Left hindlimb (tissue), 1 donor: ENCODE measurements at places on chromosomes 6 and 20.
A peak's percentile ranks its signal among the peaks of the same experiment; 100 is the strongest.

DNA sequence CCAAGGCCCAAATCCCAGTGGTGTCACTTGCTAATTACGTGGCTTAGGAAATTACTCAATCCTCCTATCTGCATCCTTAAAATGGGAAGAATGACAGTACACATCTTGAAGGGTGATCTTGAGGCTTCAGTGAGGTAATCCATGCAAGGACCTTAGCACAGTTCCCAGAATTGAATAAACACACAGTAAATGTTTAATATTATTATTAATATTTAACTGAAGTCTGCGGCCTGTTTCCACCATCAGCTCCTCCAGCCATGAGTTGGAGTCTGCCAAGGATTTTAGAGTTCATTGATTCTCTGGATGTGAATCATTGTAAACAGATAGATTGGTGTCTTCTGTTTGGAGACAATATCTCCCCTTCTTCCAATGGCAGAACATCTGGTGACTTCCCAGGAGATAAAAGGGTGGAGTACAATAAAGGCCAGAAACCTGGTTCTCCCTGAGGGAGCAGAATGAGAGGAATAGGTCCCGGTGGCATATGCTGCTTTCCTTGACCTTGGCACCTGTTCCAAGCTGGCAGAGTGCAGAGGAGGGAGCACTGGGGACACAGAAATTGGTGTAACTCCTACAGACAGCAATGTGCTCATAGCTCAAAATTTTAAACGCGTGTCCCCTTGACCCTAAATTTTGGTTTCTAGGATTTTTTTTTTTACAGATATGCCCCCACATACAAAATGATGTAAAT lies 25.4 kb downstream of the UNC5CL start:
- no peak for DNase-seq

DNA sequence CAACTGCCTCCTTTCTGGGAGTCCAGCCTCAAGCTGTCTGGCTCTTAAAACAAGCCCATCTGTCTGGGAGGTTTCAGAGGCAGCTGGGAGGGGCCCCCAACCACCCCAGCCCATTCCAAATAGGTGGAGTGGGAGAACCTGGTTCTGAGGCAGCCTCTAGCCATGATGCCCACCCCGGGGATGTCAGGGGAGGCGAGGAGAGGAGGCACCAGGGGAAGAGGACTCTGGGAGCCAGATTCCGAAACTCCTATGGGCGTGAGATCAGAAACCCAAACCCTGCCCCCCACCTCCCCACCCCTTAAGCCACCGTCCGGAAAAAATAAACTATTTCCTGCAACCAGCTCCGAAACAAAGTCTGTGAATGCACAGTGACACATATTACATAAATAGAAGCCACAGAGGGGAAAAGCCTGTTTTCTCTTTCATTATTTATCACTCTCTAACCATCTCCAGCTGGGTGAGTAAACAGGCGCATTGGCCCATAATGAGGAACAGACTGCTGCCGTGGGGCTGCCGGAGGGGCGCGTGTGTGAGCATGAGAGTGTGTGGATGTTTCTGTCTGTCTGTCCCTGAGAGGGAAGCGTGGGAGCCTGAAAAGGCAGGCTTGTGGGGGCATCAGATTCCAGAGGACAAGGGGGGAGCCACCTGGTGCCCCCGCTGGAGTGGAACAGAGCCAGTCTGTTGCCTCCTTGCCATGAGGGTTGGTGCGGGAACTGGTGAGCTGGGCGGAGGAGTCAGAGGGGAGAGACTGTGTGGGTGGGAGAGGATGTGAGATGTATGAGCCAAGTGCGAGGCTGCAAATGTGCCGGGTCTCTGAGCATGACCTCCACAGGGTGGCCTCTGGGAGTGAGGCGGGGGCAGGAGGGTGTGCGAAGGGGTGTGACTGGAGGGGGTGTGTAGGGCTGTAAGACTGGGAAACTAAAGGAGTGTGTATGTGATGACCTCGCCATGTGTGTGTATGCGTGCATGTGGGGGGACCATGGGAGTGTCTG lies 14.3 kb upstream of the FOXP4 start:
- DNase-seq: peak; percentile 59

DNA sequence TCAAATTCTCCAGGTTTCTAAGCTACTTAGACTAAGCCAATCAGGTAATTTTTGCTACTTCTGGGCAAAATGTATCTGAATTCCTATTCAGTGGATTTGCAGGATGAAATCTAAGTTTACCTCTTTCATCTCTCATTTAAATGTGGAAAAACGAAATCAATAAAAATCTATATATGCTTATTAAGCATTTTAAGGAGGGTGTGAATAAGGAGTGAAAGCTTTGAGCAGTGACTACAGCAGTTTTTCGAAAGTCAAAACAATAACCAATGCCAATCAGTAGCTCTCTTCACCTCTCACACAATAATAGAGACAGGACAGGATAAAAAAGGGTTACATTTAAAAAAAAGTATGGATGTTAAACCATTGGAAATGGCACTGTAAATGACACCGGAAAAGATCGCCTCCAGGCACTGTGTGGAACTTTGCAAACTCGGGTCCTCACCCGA lies 476 bp upstream of the BCKDHB start:
- no peak for DNase-seq

DNA sequence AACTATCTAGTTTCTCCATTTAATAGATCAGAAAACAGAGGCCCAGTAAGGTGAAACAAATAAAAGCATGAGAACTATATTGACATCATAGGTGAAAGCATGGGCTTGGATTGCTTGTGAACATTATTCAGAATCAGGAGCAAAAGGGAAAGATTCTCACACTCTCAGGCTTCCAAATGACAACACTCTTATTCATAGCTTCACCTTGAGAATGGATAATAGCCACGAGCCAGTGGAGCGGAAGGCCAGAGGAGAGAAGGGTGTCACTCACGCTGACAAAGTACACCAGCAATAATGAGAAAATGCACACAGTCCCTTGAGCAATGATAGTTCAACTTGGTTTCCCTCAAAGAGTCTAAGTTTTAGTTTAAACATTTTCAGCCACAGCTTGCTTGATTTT lies 339.0 kb downstream of the TPBG start:
- no peak for DNase-seq

DNA sequence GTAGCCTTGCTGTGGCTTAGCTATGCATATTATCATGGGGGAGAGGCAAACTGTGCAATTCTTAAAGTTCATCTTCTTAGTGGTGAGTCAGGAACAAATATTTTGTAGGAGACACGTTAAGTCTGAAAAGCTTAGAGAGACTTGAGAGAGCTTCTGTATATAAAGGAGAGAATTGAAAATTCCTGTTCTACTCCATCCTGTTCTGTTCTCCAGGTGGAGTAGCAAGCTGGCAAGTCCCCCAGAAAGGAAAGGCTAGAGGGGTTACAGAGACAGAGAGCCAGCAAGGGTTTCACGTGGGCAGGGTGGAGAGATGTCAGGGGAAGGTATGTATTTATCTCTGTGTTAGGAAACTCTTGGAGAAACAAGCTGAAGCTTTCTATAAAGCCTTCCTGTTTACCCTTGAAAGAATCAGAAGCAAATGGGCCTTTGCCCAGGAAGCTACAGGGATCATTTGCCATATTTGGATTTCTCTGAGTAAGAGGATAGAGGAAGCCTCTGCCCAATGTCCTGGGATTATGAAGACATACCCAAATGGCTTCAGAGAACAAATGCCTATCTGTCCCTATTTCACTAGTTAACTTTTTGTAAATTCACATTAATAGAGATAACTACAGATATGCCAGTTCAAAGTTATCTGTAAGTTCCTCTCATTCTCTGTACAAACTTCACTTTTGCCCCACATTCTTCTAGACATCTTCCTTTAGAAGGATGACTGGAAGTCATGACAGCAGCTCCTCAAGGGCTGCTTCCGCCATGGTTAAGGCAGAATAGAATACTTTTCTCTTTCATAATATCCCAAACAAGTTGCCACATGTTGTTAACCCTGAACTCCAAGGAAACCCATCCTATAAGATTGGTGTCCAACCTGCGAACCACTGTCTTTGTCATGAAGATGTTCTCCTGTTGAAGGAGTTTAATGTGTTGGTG lies 126.7 kb upstream of the NEDD9 start:
- DNase-seq: no peak

GRCh38 chr6:21633511-21634109 lies 40.1 kb downstream of the SOX4 start:
- DNase-seq: no peak

- DNase-seq: no peak
These were observed 5.6 kb downstream of the PLCG1 start for GRCh38 chr20:41142919-41143318.

DNA sequence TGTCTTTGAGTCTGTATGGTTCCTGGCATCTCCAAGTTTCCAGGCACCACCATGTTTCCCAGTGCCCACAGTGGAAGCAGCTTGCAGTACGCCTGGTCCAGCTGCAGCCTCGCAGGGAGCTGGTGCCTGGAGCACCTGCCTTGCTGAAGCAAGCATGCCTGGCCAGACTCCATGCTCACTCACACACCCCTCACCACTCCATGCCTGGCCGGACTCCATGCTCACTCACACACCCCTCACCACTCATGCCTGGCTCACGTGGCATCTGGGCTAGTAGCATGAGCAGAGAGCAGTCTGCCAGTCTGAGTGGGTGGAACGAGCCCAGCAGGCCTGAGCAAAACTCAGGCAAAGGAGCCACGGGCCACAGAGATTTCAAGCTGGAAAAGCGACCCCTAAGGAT lies 214.3 kb downstream of the TFAP2C start:
- no peak for DNase-seq

- DNase-seq: no peak
These were observed 255.7 kb downstream of the PRKN start for GRCh38 chr6:162471842-162472241.

DNA sequence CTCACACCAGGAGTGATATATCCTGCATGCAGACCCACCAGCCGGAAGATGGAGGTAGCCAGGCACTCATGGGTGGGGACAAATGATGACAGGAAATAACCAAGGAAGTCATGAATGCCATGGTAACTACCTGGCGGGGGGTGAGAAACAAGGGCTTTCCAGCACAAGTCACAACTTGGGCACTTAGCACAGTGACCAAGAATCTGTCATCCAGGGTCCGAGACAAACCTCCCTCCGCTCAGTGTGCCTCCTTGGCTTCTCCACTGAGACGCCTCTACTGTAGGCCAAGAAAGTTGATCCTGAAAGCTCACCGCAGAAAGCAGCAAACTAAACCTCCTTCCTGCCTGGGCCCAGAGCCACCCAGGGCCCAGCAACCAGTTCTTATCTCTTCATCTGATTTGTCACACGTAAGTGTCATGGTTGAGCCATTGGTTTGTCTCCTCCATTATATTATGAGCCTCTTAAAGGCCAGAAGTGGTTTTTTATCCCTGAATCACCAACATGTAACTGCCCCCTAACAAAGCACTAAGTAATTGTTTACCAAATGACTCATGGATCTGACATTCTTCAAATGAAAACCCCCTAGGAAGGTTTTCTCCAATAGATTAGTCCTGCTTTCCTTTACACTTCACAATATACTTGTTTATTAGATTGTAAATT lies 84.3 kb upstream of the TAB2 start:
- no peak for DNase-seq

DNA sequence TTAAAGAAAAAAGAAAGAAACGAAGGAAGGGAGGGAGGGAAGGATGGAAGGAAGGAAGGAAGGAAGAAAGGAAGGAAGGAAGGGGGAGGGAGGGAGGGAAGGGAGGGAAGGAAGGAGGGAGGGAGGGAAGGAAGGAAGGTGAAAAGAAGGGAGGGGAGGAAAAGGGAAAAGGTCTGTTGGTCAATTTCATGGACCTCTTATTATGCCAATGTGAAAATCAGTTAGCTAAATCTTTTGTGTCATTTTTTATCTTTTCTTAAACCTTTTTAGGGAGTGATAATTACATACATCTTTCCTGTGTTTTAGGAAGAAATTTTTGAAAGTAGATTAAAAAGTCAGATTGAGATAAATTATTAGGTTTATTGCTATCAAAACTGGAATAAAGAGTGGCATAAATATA lies 670.2 kb upstream of the CITED2 start:
- DNase-seq: no peak

- no peak for DNase-seq
These were observed 4.1 kb downstream of the TRPC4AP start for GRCh38 chr20:35088231-35089145.

- no peak for DNase-seq
These were observed 22.4 kb downstream of the ZNF318 start for GRCh38 chr6:43347021-43347420.

DNA sequence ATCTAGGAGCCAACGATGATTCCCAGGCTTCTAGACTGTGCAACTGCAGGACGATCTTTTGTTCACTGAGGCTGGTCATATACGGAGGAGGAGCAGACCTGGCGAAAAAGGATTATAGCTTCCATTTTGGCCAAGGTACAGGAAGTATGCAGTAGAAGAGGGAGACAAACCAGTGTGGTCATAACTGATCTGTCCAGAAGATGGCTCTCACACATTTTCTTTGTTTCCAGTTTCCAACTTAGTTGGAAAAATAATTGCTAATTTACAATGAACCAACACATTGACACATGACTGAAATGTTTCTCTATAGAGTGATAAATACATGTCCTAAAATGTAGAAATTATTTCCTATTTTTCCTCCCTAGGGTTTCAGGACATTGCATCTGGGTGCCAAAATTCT lies 364.1 kb upstream of the BTBD3 start:
- no peak for DNase-seq

DNA sequence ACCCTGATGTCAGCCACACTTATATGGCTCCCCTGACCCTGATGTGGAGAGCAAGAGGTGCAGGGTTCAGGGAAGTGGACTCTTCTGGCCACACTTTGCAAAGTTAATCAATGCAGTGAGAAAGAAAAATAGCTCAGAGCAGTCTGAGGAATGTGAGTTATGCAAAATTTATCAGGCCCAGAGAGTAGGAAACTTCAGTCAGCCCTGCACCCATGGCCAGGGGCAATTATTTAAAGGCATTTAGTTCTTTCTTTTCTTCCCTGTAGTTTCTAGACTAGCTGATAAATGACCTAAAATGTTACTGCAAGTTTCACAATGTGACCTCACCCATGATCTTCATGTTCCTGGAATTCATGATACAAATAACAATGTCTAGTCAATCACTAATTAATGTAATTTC lies 143.7 kb upstream of the GGTLC1 start:
- no peak for DNase-seq

DNA sequence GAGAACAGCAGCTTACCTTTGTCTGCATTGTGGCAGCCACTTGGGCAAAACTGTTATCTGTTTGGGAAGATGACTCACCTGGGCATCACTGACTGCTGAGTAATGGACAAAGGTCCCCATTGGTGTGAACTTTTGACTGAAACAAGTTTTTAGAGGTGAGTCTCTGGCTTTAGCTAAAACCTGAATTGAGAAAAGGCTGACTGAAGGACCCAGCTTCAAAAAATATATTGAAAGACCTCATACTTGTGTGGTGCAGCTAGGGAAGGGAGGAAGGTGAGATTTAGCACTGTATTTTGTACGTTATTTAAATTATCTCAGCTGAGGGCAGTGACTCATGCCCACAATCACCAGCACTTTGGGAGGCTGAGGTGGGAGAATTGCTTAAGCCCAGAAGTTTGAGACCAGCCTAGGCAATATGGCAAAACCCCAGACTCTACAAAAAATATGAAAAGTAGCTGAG lies 4.5 kb upstream of the CITED2 start:
- no peak for DNase-seq

GRCh38 chr6:167706313-167707109 lies 120.2 kb upstream of the AFDN start:
- no peak for DNase-seq
